ENCODE measurements at places on chromosomes 7 and 10.
A peak's percentile ranks its signal among the peaks of the same experiment; 100 is the strongest.

DNA sequence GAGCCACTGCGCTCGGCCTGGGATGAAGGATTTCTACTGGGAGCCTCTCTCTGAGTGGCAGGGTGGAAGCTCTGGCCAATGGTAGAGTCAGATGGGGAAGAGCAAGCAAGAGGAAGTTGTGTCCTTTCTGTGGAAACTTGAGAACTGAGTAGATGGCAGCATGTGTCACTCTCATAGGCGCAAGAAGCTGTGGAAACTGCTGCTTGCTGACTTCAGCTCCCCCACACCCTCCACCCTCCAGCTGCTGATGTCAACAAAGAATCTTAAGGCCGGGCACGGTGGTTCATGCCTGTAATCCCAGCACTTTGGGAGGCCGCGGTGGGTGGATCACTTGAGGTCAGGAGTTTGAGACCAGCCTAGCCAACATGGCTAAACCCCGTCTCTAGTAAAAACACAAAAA, 39.8 kb upstream of the SRGN start:
- peak; percentile 74 for DNase-seq

- no peak for DNase-seq
These were observed 1.5 kb downstream of the LIPK start for GRCh38 chr10:88707429-88708155.

GRCh38 chr7:32427769-32428291, 62.4 kb downstream of the LSM5 start:
- peak; percentile 28 for DNase-seq

- DNase-seq = peak; percentile 5
These were observed 19.0 kb downstream of the EBF3 start for GRCh38 chr10:129945064-129945463.

DNA sequence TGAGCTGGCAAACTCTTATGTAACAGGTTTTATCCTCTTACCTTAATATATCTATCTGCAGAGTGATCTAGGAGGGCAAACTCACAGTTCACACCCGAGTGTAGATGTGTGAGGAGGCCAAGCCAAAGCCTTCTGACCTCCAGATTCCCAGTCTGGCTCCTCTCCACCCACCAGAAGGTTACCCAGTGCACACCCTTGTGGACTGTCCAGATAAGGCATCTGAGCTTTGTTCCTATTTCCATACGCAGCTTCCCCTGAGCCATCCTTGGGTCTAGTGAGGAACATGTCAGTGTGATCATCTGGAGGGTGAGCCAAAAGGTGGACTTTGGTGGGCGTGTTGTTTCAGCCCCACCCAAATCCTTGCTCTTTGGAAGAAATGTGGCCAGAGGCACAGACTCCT, 203.0 kb upstream of the MEOX2 start:
- peak; percentile 26 for DNase-seq

DNA sequence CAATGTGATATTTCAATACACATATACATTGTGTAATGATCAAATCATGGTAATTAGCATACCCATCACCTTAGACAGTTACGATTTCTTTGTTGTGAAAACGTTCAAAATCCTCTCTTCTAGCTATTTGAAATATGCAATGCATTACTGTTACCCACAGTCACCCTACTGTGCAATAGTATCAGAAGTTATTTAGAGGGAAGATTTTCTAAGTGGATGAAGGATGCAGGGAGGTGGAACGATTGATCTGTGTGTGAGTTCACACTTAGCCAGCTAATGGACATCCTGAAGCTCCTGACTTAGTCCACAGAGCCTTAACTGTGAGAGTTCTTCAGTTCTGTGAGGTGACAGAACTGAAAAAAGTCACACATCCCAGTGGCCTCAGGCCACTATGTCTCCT, 97.2 kb upstream of the LAMB4 start:
- no peak for DNase-seq
